ENCODE measurements at places on chromosomes 7 and 10.
A peak's percentile ranks its signal among the peaks of the same experiment; 100 is the strongest.

- no peak for DNase-seq
These were observed 1.2 kb downstream of the COX19 start for GRCh38 chr7:974172-974571.

- no peak for DNase-seq
These were observed 114.2 kb downstream of the SMURF1 start for GRCh38 chr7:99029466-99030435.

DNA sequence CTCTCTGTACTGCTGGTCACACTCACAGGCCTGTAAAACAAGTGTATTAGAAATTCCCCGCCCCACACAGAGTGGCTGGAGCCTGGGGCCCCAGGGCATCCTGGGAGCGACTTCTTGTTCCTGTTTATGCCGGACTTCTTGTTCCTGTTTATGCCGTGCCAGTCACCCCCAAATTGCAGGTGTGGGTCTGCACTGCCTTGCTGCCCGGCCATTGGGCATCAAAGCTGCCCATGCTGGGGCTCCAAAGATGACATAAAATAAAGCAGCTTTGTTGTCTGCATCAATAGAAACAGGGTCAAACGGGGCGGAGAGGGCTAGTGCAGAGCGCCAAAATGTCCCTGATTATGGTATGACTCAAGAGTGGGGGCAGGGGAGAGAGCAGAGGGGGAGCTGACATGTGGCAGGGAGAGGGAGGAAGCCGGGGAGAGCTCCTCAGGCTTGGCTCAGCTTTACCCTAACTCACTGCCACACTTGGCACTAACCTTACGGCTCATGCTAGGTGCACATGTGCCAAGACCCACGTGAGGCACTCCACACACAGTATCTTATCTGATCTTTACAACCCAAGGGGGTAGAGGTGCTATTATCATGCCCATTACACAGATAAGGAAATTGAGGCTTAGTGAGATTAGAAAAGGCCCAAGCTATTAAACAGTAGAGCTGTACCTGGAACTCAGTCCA, 98.4 kb downstream of the PIP4K2A start:
- DNase-seq, result no peak

DNA sequence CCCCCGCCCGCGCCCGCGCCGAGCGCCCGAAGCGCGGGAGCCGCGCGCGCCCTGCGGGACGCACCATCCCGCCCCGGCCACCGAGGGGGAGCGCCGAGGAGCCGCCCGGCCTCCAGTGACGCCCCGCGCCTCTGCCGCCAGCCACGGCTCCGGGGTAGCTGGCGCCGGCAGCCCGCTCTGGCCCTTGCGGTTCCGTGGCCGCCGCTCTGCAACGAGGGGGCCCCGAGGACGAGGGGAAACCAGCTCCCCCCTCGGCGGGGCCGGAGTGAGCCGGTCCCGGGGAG, at the start of gene PAXIP1:
Gene PAXIP1, minus strand, starts transcription at position 33 of the 284 bp plus-strand sequence. CDS start 195 bp downstream, outside the sequence.
- peak; percentile 72 for DNase-seq

DNA sequence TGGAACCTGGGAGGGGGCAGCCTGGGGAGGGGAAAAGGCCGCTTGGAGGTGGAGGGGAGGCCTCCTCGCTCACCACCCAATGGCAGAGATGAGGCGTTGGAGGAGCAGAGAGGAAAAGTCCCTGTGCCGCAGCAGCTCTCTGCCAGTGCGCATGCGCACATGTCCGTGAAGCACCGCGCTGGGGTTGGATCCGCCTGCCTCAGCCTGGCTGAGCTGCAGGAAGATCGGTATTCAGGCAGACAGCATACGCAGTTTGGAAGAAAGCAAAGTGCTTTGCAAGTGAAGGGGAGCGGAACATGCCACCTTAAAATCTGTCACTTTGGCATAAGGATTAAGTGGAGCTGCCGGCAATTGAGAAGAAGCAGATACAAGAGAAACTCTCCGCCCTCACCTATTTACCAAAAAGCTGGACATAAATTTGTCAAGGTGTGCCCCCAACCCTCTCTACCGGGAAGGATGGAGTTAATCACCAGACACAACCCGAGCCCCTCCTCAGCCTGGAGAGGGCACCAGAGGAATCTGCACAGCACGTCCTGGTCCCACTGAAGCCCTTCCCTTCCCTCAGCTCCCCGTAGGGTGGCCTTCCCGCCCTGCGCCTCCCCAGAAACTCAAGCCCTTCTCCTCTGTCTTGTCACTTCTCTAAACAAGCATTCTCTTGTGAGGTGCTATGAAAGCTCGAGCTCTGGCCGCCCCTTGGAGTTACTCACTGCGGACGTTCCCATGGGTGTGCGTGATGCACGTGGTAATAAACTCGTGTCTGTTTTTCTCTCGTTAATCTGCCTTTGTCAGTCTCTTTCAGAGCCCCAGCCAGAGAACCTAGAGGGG, 32.2 kb upstream of the TMEM72 start:
- peak; percentile 83 for DNase-seq

DNA sequence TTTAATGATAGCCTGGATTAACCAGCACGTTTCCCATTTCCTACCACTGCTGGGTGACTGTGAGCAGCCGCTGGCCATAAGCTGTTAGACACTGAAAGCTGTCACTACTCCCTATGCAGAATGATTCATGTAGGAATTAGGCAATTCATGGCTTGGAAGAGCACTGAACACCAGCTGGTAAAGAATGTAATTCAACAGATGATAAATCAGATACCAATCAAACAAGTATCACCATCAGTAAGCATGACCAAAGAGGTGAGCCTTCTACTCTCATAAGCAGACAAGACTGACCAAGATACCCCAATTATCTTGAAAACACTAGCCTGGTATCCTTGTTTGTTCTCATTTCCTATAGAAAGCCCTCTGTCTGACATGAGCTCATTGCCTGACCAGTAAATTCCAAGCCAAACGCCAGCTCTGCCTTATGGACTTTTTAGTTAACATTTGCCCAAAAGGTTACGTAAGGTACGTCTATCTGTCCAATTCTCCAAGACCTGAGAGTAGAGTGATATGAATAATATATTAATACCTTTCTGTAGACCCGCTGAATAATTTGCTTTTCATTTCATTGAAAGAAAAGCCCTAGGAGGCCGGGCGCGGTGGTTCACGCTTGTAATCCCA, 127.7 kb downstream of the ELMO1 start:
- no peak for DNase-seq

DNA sequence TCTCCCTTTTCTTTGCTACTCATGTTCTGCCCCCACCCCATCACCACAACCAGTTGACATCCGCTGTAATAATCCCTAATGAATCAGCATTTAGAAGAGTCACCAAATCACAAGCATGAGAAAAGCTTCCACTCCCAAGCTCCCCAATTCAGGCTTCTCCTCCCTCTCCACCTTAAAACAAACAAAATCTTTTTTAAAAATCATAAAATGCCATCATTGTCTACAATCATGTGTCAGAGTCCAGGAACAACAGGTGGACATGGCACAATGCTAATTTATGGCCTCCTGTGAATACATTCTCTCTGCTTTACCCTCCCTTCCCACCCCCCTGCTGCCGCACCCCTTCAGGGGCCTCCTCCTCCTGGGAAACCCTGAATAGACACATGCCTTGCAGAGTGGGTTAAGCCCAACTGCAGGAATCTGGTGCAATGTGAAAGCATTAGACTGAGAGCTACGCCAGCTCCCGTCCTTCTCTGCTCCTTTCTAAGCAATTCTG, 3.7 kb downstream of the LRRC4 start:
- no peak for DNase-seq

DNA sequence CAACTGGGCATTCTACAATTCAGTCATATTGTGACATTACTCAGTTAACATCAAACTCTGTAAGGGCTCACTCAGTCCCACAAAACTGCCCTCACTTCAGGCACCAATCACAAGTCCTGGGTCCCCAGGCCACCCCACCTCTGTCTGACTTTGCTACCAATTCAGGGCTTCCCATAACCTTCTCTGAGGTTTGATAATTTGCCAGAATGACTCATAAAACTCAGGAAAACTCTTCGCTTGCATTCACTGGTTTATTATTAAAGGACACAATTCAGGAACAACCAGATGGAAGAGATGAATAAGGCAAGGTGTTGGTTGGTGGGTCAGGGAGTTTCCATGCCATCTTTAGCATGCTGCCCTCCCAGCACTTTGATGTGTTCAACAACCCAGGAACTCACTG, 41.3 kb downstream of the AVL9 start:
- DNase-seq, result no peak

DNA sequence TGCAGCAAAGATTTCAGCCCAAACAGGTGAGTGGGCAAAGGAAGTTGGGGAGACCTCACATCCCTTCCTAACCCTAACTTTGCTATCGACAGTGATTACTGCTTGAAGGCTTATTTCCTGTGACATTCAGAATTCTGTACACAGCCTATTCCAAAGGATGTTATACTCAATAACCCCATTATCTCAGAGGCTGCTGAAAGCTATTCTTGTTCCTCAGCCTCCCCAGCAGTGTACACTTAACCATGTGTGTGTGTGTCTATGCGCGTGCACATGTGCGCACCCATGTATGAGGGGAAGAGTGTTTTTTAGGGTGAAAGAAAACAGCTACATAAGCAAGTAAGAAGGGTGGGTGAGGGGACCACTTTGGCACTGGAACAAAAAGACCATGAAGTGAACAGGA, 90.4 kb upstream of the KCNIP2 start:
- no peak for DNase-seq

DNA sequence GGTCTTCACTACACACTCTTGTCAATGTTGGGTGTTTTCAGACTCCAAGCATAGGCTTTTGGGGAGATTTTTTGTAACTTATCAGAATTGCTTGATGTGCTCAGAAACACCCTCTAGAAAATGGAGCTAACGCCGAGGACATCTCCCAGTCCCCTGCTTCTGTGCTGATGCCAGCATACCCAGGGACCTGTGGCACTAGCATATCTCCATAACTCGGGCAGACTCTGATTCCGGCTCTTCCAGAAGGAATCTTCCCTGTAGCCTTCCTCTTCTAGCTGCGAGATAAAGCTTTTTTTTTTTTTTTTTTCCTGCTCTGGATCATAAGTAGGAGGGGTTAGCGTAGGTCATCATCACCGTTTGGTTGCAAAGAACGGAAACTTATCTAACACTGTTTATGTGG, 434.4 kb downstream of the GALNT17 start:
- DNase-seq, result no peak

- no peak for DNase-seq
These were observed 321.8 kb upstream of the NFE2L3 start for GRCh38 chr7:25830215-25830614.

DNA sequence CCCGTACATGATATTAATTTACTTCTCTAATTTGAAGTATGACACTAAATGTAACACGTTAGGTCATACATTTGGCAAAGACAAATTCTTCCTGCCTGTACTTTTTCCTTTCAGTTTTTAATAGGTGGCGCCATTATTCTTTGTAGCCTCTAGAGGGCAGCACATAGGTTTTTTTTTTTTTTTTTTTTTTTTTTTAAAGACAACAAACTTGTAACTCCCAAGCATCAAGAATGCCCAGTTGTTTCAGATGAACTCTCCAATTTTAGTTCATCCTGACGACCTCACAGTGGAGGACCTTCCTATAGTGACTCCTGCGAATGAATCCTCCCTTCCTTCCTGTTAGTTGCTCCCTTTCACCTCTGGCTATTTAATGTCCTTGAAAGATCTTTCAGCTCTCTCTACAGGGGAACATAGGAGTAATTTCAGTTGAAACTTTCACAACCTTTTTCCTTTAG, 139.3 kb upstream of the HDAC9 start:
- DNase-seq, result no peak

GRCh38 chr7:3455806-3456595, 154.9 kb downstream of the SDK1 start:
- no peak for DNase-seq

- no peak for DNase-seq
These were observed 173.9 kb downstream of the TNS3 start for GRCh38 chr7:47407821-47408674.

DNA sequence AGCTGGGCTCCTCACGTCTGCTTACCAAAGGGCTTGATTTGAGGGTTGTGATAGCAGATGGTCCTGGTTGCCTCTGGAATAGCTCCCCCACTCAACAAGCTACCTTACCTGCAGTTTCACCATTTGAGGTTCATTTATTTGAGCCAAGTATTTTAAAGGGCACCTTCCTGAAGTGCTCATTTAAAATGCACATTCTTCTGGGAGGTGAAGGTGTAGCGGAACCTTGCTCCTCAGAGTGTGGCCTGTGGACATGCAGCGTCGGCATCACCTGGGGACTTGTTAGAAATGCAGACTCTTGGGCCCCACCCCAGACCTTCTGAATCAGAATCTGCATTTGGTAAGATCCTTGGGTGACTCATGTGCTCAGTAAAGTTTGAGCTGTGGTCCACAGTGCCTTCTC, 2.3 kb downstream of the CDH23 start:
- DNase-seq, result no peak

DNA sequence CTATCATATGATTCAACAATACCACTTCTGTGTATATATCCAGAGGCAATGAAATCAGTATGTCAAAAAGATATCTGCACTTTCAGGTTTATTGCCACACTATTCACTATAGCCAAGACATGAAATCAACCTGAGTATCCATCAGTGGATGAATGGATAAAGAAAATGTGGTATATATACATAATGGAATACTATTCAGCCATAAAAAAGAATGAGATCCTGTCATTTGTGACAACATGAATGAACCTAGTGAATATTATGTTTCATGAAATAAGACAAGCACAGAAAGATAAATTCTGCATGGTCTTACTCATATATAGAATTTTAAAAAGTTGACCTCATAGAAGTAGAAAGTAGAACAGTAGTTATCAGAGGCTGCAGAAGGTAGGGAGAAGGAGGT, 281.1 kb downstream of the BAMBI start:
- no peak for DNase-seq

- DNase-seq, result no peak
These were observed 1055.1 kb downstream of the KCNMA1 start for GRCh38 chr10:76582531-76582930.

DNA sequence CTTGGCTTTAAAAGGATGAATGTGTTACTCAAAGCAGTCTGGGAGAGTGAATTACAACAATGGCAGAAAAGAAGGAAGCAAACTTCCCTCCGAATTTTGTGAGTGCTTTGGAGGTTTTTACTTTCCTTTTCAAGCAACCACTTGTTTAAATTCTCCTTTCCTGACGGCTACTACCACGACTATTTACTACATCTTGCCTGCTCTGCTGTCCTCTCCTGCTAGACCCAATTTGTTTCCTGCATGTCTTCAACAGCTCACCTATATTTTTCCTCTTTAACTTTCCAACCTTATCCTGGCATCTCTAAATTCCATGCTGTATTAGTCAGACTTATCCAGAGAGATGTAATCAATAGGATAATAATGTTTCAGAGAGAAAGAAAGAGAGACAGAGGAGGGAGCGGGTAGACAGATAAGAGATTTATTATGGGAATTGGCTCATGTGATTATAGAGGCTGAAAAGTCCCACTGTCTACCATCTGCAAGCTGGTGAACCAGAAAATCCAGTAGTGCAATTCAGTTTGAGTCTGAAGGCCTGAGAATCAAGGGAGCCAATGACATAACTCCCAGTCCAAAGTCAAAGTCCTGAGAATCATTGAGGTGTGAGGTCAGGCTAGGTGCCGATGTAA, 42.8 kb upstream of the SLC13A1 start:
- peak; percentile 18 for DNase-seq

GRCh38 chr7:96531331-96531730, 178.3 kb downstream of the SEM1 start:
- no peak for DNase-seq

- DNase-seq, result peak; percentile 55
These were observed 118.5 kb downstream of the VTI1A start for GRCh38 chr10:112565434-112566053.

- DNase-seq, result no peak
These were observed 68.9 kb upstream of the NFE2L3 start for GRCh38 chr7:26083113-26083512.
